Uterus (tissue), 4 donors: ENCODE measurements at places on chromosomes 1 and 21. TPM values are rescaled to one million over a fixed set of nuclear protein-coding genes. Genes with fewer than 3 reads are reported as not detected.

Gene CAPN8
- total RNA-seq: 0.59 TPM

Gene MAN1C1
- 31.1 TPM for total RNA-seq

Gene EPHX1
- total RNA-seq: 53.8 TPM

Gene TDRD5
- total RNA-seq: not detected

Gene SLC2A5
- not detected for total RNA-seq

Gene FAM72D
- total RNA-seq: 0.52 TPM

- H3K36me3 ChIP-seq: no peaks in the 10 kb centered on the region
- no peaks in the 10 kb centered on the region for H3K27me3 ChIP-seq
- no peaks in the 10 kb centered on the region for H3K4me1 ChIP-seq
- no peak for DNase-seq
Measured at GRCh38 chr1:220655961-220656740, 34.0 kb upstream of the C1orf115 start.

- H3K27me3 ChIP-seq: no peaks in the 10 kb centered on the region
- no peaks in the 10 kb centered on the region for H3K36me3 ChIP-seq
- no peaks in the 10 kb centered on the region for H3K4me1 ChIP-seq
- no peak for DNase-seq
- H3K27ac ChIP-seq: no peak overlapping the region
- H3K4me3 ChIP-seq: no peak overlapping the region
Measured at GRCh38 chr1:248810000-248810726, 15.6 kb downstream of the SH3BP5L start.

DNA sequence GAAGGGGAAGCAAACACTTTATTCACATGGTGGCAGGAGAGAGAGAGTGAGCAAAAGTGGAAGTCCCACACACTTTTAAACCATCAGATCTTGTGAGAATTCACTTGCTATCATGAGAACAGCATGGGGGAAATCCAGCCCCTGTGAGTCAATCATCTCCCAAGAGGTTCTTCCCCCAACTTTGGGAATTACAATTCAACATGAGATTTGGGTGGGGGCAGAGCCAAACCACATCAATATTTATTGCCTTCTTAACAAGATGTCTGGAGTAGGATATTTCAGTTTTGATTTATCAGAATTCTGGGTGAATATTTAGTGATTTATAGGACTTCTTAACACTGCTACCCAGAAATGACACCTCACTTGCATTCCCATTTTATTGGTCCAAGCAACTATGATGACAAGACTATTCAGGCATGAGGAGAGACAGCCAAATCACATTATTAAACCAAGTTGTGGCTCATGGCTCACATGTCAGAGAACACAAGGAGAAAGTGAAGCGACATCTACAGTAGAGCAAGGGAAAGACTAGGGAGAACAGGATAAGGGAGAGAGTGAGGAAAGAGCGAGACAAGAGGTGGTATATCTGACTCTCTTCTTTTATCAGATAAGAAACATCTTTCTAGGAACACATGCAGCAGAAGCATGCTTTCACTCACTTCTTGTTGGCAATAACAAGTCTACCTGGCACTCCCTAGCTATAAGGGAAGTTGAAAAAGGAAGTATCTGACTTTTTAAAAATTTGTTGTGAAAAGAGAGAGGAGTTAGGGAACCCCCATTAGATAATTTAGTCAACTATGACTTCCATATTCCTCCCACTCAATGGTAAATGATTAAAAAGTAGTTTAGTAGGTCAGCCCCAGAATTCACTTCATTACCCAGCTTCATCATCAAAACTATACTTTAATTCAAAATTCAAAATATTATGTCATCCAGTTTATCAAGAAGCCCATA lies 36.6 kb upstream of the PTPRC start:
- no peaks in the 10 kb centered on the region for H3K36me3 ChIP-seq
- H3K27me3 ChIP-seq: no peaks in the 10 kb centered on the region
- DNase-seq: no peak
- H3K27ac ChIP-seq: no peak overlapping the region
- no peak overlapping the region for H3K4me3 ChIP-seq
- H3K4me1 ChIP-seq: no peaks in the 10 kb centered on the region

GRCh38 chr1:46757956-46758528 lies 39.1 kb upstream of the EFCAB14 start:
- DNase-seq: no peak
- no peaks in the 10 kb centered on the region for H3K4me1 ChIP-seq
- H3K36me3 ChIP-seq: no peaks in the 10 kb centered on the region
- no peaks in the 10 kb centered on the region for H3K27me3 ChIP-seq
- H3K4me3 ChIP-seq: no peak overlapping the region

DNA sequence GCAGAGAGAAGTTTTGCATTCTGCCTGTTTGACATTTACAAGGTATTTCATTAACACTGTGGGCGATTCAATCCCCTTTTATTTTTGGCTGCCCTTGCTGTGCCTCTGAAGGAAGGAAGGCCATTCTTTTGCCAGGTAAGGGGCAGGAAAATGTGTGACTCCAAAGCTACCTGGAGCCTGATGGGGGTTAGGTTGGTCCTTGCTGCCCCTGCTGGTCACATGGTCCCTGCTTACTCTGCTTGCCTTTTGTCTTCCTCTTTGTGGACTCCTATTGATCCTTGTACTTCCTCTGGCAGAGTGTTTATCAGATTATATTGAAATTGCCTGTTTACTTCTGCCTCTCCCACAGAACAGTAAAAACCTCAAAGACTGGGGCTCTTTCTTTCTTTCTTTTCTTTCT lies 65.7 kb downstream of the ST6GALNAC3 start:
- H3K27me3 ChIP-seq: no peaks in the 10 kb centered on the region
- peaks cover 4% of the 10 kb centered on the region for H3K4me1 ChIP-seq
- DNase-seq: no peak
- no peak overlapping the region for H3K4me3 ChIP-seq

DNA sequence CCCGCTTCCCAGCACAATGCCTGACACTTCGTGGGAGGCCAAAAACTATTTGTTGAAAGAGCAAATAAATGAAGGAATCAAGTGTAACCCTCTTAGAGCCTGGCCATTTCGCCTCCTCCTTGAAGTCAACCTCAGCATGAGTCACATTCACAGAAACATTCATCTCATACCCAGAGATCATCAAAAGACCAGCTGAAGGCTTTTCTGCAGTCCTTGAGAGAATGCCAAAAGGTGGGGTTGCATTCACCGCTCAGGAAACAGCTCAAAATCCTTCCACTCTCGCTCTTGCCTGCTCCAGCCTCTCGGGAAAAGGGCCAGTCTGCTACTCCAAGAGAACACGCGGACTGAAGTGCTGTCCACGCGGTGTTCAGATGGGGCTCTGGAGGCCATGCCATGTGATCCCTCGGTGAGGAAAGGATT lies 90.0 kb downstream of the VWA5B1 start:
- H3K27me3 ChIP-seq: no peaks in the 10 kb centered on the region
- H3K4me3 ChIP-seq: no peak overlapping the region
- H3K27ac ChIP-seq: no peak overlapping the region
- H3K4me1 ChIP-seq: no peaks in the 10 kb centered on the region
- H3K36me3 ChIP-seq: no peaks in the 10 kb centered on the region
- no peak for DNase-seq

- H3K27me3 ChIP-seq: no peaks in the 10 kb centered on the region
- H3K4me3 ChIP-seq: peak overlapping the region; percentile 98
- DNase-seq: peak; percentile 50
Measured at GRCh38 chr1:151612501-151613281, 841 bp downstream of the SNX27 start.

- no peak overlapping the region for H3K27ac ChIP-seq
- DNase-seq: peak; percentile 34
- H3K4me3 ChIP-seq: no peak overlapping the region
- H3K27me3 ChIP-seq: peaks cover 8% of the 10 kb centered on the region
Measured at GRCh38 chr1:156371553-156372264, 2.7 kb downstream of the RHBG start.

GRCh38 chr1:223678841-223679240 lies 13.3 kb upstream of the CAPN8 start:
- no peak overlapping the region for H3K4me3 ChIP-seq
- no peaks in the 10 kb centered on the region for H3K27me3 ChIP-seq
- H3K4me1 ChIP-seq: no peaks in the 10 kb centered on the region
- DNase-seq: no peak
- H3K27ac ChIP-seq: no peak overlapping the region

GRCh38 chr1:31224068-31224467 lies 15.6 kb downstream of the NKAIN1 start:
- H3K36me3 ChIP-seq: no peaks in the 10 kb centered on the region
- no peaks in the 10 kb centered on the region for H3K27me3 ChIP-seq
- H3K27ac ChIP-seq: no peak overlapping the region
- no peaks in the 10 kb centered on the region for H3K4me1 ChIP-seq
- no peak overlapping the region for H3K4me3 ChIP-seq
- DNase-seq: no peak

- no peak for DNase-seq
- no peaks in the 10 kb centered on the region for H3K36me3 ChIP-seq
- peaks cover 4% of the 10 kb centered on the region for H3K4me1 ChIP-seq
- peak overlapping the region; percentile 62 for H3K4me3 ChIP-seq
- peaks cover 3% of the 10 kb centered on the region for H3K27me3 ChIP-seq
Measured at GRCh38 chr1:212034516-212035122, 738 bp downstream of the INTS7 start.

- H3K4me1 ChIP-seq: no peaks in the 10 kb centered on the region
- H3K27me3 ChIP-seq: no peaks in the 10 kb centered on the region
- no peak overlapping the region for H3K27ac ChIP-seq
- H3K4me3 ChIP-seq: no peak overlapping the region
- H3K36me3 ChIP-seq: no peaks in the 10 kb centered on the region
- DNase-seq: no peak
Measured at GRCh38 chr21:42351626-42352440, 1.0 kb upstream of the TFF2 start.

DNA sequence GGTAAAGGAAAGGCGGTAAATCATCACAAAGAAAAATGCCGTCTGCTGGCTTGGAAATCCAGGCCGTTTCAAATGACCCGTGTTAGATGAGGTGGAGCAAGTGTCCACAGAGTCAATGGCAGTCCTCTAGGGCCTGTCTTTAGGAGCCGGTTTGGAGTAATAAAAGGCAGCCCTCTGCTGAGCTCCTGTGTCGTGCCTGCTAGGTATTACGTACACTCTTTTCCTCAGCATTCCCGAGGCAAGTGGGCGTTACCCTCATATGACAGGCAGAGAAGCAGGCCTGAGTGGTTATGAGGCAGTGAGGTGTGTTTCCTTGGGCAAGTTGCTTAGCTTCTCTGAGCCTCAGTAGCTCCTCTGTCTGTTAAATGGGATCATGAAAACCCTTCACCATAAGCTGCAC lies 7.7 kb downstream of the NENF start:
- H3K27me3 ChIP-seq: no peaks in the 10 kb centered on the region
- no peak for DNase-seq
- H3K36me3 ChIP-seq: no peaks in the 10 kb centered on the region
- H3K27ac ChIP-seq: no peak overlapping the region
